Activated CD4-positive, alpha-beta T cell treated with anti-CD3 and anti-CD28 coated beads, Interleukin-2, amount 10 ng/mL, durations not matched to agents 7 days and 5 days (primary cell): ENCODE measurements at places on chromosomes 16 and 17.
A peak's percentile ranks its signal among the peaks of the same experiment; 100 is the strongest.

GRCh38 chr16:69838489-69838888, 76.4 kb downstream of the WWP2 start:
- no peak for DNase-seq

- DNase-seq = no peak
Observed at GRCh38 chr17:2580151-2580550, 13.3 kb upstream of the PAFAH1B1 start.

- DNase-seq = no peak
Observed at GRCh38 chr16:19994466-19995170, 79.1 kb downstream of the GPR139 start.

- DNase-seq = no peak
Observed at GRCh38 chr17:40097931-40098845, 2.2 kb downstream of the NR1D1 start.

DNA sequence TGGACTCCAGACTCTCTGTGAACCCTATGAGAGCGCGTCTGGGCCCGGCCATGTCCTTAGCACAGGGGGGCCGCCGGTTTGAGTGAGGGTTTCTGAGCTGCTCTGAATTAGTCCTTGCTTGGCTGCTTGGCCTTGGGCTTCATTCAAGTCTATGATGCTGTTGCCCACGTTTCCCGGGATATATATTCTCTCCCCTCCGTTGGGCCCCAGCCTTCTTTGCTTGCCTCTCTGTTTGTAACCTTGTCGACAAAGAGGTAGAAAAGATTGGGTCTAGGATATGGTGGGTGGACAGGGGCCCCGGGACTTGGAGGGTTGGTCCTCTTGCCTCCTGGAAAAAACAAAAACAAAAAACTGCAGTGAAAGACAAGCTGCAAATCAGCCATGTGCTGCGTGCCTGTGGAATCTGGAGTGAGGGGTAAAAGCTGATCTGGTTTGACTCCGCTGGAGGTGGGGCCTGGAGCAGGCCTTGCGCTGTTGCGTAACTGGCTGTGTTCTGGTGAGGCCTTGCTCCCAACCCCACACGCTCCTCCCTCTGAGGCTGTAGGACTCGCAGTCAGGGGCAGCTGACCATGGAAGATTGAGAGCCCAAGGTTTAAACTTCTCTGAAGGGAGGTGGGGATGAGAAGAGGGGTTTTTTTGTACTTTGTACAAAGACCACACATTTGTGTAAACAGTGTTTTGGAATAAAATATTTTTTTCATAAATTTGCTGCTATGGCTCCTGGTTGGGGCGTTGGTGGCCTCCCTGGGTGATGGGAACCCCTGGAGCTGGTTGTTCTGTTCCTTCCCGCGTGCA, 23.1 kb downstream of the STAT5A start:
- no peak for DNase-seq

GRCh38 chr16:27977966-27978365, 85.5 kb downstream of the GSG1L start:
- DNase-seq = no peak

DNA sequence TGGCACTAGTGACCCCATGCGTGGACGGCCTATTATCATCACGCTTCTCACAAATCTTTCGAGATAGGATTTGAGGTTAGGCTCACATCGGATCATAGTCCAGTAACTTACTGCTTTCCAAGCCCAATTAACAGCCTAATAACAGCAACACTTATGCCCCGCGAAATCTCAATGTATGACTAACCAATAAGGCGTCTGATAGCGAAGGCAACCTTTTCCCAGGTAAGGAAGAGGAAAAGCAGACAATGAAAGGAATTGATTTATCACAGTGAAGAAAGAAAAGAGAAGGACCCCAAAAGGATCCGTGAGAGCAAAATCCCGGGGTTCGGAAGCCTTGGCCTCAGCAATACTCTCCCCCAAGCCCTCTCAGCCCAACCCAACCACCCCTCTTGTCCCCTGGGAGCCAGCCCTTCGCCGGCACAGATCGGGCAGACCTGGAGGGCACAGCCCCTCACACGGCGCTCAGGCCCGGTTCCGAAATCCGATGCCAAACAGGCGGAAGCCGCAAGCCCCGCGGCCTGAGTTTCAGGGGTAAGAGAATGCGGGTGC, 534 bp downstream of the GPATCH8 start:
- no peak for DNase-seq

DNA sequence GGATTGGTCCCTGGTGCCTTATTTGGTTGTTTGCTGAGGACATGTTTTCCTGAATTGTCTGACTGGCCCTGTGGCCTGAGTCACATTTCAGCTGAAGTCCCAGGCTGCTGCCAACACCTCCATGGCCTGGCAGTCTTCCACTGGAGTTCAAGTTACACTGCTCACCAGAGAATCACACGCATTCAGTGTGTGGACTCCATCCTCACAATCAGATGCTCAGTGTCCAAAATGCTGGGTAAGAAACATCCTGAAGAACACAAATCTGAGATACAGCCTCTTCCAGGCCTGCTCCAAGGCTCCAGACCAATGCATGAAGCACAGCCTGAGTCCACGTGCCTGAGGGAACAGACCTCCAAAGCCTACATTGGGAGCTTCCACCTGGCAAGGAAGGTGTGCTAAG, 19.2 kb downstream of the CD300LB start:
- DNase-seq = no peak

DNA sequence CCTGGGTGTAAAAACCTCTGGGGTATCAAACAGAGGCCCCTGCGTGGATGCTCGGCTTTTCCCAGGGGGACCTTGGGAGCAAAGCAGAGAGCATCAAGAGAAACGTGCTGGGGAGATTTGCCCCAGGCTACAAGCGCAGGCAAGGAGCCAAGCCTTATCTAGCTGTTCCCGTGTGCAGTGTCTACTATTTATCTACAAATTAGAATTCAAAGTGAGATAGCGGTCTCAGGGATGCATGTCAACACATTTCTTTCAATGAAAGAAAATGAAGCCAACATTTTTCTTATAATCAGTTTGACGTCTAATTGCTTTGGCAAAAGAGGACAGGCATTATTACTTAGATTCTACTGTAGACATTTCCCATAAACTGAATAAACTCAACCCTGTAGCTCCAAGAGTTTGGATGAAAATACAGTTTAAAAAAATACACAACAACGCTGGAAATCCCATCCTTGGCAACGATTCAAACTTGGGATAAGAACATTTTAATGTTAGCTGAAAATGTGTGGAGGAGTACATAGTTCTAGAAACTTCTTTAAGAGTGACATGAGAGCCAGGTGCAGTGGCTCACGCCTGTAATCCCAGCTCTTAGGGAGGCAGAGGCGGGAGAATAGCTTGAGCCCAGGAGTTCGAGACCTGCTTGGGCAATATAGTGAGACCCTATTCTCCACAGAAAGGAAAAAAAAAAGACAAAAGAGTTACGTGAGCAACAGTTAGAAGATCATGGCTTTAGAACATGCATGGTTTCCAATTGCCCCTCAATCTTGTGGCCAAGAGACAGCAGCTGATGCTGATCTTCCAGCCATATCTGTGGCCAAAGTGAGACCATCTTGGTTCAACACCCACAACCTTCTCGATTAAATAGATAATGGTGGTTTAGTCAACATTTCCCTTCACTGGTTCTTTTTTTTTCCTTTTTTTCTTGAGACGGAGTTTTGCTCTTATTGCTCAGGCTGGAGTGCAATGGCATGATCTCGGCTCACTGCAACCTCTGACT, 7.2 kb downstream of the SPNS3 start:
- DNase-seq = no peak

- DNase-seq = no peak
Observed at GRCh38 chr17:30840771-30841170, 9.0 kb downstream of the ATAD5 start.

GRCh38 chr16:85377388-85378144, 235.6 kb upstream of the GSE1 start:
- no peak for DNase-seq

DNA sequence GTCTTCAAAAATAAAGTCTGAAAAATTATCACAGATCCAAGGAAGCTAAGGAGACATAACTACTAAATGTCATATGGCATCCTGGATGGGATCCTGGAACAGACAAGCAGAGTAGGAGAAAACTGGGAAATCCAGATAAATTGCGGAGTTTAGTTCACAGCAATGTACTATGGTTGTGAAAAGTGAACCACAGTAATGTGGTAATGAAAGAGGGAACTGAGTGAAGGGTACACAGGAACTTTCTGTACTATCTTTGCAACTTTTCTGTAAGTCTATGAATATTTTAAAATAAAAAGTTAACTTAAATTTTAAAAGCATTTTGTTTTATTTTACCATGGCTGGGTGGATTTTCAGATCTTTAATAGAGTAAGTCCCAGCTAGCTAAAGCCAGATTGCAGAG, 16.3 kb downstream of the SLFN12L start:
- DNase-seq = no peak

DNA sequence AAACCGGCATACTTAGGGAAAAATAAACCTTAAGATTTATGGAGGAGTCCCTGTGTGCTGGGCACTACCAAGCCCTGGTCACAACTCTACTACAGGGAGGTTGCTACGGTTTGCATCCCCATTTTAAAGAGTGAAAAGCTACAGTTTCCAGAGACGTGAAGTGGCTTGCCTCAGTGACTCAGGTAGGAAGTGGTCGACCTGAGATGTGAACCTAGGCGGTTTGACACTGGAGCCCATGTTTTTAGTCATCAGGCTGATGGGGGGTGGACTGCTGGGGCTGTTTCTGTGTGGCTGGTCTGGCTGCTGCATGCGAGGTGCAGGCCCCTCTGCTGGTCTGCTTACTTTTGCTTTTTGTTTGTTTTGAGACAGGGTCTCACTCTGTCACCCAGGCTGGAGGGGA, 6.6 kb downstream of the COX6A2 start:
- peak; percentile 60 for DNase-seq

DNA sequence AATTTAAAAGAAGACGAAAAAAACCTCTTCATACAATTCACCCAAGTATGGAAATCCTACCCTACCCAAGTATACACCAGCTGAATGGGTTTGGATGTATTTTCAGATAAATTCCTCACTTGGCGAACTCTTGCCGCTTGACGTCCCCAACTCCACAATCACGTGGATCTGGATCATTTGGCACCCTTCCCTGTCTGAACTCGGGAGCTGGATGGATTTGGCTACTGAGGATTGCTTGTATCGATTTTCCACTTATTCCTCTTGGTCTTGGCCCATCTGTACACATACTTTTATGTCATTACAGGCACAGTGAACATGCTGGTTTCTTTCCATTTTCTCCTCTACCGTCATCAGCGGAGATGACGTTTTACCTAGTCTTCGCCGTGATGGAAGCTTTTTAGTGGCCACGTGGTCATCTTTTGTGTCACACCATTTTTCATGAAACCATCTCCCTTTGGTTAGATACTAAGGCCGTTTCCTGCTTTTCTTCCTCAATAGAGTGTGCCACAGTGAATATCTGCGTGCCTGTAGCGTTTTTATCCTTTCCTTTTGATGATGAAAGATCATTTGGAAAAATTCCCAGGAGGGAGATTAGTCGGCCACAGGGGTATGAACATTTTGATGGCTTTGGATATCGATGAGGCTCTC, 47.1 kb downstream of the CMIP start:
- DNase-seq = no peak

- peak; percentile 67 for DNase-seq
Observed at GRCh38 chr16:20944861-20945574, 44.4 kb downstream of the LYRM1 start.

- DNase-seq = no peak
Observed at GRCh38 chr17:74230896-74231295, 17.5 kb downstream of the TTYH2 start.

- DNase-seq = no peak
Observed at GRCh38 chr17:38595892-38596291, 9.9 kb downstream of the SRCIN1 start.

DNA sequence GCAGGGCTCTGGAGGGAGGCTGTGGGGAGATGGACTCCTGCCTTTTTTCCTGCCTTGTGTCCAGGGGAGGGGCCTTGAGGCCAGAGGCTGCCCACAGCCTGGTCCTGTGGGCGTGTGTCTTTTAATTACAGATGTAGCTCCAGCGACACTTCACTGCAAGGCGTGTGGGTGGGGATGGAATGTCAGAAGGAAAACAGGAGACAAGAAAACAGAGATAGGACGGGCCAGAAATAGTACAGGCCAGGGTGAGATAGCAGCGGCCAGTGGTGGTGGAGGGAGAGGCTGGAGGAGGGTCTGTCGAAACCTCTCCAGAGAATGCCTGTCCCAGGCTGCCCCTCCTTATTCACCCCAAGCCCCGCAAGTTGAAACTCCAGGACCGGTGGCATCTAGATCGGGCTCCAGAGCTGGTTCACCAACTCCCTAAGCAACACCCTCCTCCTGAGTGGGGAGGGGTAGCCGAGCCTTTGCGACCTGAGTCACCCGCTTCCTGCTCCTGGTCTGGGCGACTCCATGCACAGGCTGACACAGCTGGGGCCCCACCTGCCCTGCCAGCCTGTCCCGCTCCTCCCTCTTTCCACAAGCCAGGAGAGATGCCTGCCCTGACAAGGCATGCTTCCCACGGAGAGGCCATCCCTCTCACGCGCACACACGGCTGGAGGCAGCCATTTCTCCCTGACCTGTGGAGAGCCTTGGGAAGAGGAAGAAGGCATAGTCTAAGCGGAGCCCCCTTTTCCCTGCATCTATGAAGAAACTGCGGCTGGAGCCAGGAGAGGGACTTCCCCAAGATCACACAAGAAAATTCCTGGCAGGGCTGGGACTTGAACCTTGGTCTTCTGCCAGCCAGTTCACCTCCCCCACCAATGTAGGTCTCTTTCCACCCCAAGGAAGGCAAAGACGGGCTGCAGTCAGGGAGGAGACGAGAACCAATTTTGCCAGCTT, 6.6 kb upstream of the JUP start:
- DNase-seq = no peak

DNA sequence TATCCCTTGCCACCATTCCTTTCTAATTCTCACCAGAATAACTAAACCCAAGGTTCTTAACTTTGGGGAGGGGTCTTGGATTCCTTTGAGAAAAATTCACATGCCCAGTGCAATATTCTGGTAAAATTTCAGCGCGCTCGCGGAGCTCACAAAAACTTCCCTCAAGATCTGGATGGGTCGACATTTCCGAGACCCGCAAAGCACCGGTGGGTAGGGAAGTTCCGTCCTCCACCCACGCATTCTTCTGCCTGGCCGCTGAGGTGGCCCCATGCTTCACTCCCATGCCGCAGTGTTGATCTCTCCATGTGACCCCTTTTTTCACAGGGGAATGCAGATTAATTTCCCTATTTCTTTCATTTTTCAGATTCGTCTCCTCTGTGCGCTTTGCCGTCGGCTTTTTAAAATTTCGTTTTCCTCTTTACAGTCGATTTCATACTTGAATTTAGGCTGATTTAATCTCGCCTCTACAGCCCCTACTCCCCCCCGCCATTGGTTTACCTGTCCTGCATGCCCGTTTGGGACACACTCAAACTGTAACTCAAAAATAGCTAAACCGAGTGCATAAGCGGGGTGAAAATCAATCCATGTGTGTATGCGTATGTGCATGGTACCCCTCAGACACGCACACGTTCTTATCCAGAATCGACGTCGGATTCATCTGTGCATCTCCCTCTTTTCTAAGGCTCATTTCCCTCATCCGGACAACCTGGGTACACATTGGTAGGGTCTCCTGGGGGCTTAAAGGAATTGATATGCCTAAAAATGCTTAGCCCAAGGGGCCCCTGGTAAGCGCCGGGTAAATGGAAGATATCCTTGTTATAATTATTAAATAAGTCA, 1.4 kb upstream of the SP6 start:
- DNase-seq = no peak

DNA sequence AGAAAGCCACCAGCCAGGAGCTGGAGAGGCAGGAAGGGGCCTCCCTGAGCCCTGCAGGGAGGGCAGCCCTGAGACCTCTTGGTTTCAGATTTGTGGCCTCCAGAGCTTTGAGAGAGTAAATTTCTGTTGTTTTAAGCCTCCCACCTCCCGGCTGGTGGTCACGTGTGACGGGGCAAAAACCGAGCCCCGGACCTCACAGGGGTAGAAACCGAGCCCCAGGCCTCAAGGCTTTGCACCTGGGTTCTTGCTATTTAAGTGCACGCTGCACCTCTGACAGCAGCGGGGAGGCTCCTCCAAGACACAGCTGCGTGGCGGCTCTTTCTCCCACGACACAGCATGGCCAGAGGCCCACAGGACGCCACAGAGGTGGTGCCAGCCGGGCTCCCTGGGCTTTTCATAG, 17.4 kb upstream of the ZC3H18 start:
- DNase-seq = no peak
